Hepatocyte (in vitro differentiated cells): ENCODE measurements at places on chromosomes 5 and 9. TPM values are rescaled to one million over a fixed set of nuclear protein-coding genes. Genes with fewer than 3 reads are reported as not detected.

DNA sequence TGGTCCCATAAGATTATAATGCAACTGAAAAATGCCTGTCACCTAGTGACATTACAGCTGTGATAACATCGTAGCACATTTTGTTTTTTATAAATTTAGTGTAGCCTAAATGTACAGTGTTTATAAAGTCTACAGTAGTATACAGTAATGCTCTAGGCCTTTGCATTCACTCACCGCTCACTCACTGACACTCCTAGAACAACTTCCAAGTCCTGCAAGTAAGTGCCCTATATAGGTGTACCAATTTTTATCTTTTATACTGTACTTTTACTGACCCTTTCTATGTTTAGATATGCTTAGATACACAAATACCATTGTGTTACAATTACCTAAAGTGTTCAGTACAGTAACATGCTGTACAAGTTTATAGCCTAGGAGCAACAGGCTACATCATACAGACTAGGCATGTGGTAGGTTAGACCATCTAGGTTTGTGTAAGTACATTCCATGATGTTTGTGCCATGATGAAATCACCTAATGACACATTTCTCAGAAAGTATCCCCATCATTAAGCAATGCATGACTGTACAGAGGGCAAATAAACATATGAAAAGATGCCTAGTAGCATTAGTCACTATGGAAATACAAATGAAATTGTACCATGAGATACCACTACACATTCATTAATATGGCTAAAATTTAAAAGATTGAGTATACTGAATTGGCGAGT lies 127.6 kb downstream of the TRPM6 start:
- DNase-seq: no peak

The PRDM9 gene
- total RNA-seq: 0.56 TPM in 1 of 2 replicates, not detected in the other

DNA sequence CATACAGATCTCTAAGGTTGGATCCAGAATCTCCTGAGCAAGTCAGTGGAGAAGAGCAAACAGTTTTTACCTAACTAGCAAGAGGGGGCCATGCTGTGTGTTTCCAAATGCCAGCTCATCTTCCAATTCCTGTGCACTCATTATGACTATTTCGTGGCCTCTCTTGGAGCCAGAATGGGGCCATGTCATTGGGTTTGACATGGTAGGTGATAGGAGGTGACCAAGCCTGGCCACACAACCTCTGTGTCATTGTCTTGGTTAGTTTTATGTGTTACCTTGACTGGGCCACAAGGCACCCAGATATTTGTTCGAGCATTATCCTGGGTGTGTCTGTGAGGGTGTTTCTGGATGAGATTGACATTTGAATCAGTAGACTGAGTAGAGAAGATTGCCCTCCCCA lies 206.2 kb downstream of the HSPA4 start:
- DNase-seq: no peak

The POLK gene
- 22.0 and 27.1 TPM in 2 replicates for total RNA-seq

DNA sequence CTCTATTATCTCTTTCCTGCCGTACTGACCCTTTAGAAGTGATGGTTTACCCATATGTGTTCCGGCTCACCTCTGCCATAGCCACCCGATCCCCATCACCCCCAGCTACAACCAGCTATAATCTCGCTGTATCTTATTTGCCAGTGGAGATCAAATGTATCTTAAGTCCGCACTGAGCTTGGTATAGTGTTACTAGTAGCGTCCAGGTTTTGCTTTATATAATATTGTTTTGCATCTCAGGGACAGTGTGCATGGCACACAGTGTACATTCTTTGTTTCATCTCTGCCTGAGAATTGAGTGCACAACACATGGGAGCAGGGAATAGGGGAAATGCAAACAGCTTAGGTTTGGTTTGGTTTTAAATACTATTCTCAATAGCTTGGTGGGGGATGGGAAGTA lies 135.8 kb upstream of the SNX2 start:
- no peak for DNase-seq

GRCh38 chr5:146081556-146081955 lies 23.8 kb downstream of the PLAC8L1 start:
- no peak for DNase-seq

DNA sequence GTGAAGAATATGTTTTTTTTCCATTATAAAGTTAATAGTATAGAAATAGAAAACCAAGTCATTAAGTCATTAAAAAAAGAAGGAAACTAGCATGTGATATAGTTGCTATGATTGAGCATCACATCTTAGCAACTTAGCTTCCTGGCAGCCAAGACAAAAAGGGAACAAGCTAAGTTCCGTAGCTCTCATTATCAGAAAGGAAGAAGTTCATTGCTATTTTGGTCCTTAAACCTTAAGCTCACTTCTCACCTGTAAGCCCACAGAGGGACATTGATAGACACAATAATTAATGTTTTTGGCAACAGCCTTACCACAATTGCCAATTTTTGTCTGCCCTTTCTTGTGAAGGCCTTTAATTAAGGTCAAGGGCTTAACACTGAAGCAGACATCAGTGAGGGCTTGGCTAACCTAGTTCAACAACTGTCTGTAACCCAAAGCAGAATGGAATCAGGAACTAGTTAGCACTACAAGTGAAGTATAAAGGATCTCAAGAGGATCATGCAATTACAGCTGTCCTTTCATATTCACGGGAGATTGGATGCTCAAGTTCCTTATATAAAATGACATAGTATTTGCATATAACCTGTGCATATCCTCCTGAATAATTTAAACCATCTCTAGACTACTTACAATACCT lies 24.0 kb upstream of the KLF4 start:
- no peak for DNase-seq

DNA sequence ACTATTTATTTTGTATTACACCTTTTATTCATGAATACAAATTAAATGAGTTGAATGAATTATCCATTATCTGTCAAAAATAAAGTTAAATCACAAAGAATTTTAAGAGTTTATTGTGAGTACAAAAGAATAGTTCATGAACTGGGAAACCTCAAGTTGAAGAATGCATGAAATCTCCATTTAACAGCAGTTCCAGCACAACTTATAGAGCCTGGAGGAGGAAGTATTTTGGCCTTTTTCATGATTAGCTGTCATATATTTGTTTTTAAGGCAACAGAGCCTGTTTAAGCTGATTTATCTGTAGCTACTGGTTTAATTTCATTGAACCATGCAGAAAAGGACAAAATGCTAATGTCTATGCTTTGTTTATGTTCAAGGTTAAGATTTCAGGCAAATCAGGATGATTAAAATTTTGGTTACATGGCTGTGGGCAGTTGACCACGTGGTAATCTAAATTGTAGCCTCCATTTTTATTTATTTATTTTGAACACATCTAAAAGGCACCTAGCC lies 12.2 kb downstream of the SPINK1 start:
- no peak for DNase-seq

DNA sequence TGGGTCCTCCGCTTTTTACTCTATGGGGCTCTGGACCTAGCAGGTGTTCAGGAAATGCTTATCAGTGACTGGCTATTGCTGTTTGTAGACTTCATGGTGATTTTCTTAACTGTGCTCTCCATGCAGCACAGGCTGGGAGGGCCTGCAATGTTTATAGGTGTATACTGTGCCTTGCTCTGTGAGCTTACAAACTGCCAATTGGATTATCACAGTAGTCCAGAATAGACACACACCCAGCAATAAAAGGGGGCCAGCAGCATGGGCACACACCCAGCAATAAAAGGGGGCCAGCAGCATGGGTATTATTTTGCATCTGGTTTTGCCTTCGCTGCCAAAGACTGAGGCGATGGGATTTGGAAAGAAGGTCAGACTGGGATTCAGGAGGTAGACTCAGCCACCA lies 100.0 kb downstream of the CRB2 start:
- DNase-seq: no peak

DNA sequence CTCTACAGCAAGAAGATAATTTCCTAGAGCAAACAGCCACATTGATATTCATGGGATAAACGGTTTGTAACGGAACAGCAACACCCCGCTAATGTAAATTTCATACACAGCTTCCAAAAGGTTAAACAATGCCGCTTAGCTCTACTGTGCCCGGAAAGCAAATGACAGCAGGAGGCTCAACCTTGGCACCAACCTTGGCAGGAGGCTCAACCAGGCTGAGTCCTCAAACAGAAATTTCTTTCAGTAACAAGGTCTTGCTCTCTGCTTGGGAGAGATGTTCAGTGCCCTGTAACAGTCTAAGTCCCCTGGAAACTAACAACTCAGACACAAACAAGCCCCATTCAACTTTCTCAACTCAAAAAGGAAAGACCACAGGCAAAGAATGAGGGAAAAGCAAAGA lies 11.1 kb upstream of the PPP1R2B start:
- no peak for DNase-seq

- DNase-seq: no peak
Measured at GRCh38 chr9:104740621-104741020, 6.9 kb upstream of the NIPSNAP3A start.

The LNPEP gene
- 32.6 and 46.8 TPM in 2 replicates for total RNA-seq

DNA sequence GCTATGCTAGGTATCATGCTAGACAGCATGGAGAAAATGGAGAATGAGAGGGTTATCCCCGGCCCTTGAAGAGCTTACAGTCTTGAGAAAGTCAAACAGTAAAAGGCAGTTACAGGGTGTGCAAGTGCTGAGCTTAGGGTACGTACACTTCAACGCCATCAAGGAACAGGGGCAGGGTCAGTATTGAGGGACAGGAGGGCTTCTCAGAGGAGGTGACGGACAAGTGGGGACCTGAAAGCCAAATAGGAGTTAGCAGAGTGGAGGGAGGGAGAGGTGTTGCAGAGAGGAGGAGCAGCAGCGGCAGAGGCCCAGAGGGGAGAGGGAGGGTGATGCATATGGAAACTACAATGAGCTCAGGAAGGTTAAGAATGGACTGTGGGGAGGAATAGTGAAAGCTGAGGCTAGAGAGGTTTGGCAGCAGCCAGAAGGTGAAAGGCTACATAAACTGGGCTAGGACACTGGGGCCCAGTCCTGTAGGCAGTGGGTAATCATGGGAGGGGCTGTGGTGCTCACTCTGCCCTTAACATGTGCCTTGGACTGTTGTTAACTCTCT lies 88.0 kb downstream of the NRG2 start:
- no peak for DNase-seq

DNA sequence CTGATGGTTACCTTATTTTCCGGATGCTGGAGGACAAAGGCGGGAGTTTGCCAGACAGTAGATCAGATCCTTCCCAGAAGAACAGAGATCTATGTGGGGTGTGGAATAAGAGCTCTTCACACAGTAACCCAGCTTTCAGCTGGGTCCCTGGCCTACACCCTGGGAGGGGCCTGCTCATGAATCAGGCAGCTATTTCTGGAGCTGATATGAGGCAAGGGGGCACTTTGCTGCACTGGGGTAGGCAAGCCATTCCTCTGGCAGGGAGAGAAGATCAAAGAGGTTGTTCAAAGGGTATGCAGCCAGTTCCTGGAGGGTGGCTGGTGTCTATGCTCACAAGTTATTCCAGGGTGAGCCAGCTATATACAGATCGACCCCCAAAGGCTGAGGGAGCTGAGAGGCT lies 48.6 kb downstream of the CYSTM1 start:
- no peak for DNase-seq

The SPINK7 gene
- not detected in 2 replicates for total RNA-seq

- DNase-seq: no peak
Measured at GRCh38 chr9:133059623-133060022, 2.2 kb upstream of the CEL start.

The UBE2QL1 gene
- total RNA-seq: 0.17 and 0.36 TPM in 2 replicates

The PCDHA7 gene
- total RNA-seq: 1.7 and 3.3 TPM in 2 replicates

GRCh38 chr5:6590581-6590980 lies 42.3 kb downstream of the NSUN2 start:
- DNase-seq: no peak

The THBS4 gene
- 0.48 and 0.80 TPM in 2 replicates for total RNA-seq

The SPATA6L gene
- total RNA-seq: 1.0 and 2.5 TPM in 2 replicates

The ANKHD1 gene
- 70.7 and 78.9 TPM in 2 replicates for total RNA-seq

DNA sequence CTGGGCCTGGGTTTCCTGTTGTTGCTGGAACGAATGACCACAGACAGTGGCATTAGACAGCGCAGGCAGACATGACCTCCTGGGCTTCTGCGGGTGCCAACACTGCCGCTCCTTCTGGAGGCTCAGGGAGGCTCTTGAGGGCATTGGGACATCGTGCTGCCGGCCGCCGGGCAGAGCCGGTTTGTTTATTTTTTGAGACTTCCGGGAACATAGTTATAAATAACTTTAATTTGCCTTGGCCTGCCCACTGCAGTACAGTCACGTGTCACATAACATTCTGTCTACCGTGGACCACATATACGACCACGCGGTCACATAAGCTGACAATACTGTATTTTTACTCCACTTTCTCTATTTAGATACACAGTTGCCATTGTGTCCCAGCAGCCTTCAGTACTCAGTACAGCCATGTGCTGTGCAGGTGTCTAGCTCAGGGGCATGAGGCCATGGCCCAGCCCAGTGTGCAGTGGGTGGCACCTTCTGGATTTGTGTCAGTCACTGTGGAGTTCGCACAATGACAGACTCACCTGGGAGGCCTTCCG lies 8.2 kb upstream of the TOR4A start:
- peak; percentile 6 for DNase-seq

- DNase-seq: no peak
Measured at GRCh38 chr9:110115826-110116542, 92.0 kb downstream of the C9orf152 start.

DNA sequence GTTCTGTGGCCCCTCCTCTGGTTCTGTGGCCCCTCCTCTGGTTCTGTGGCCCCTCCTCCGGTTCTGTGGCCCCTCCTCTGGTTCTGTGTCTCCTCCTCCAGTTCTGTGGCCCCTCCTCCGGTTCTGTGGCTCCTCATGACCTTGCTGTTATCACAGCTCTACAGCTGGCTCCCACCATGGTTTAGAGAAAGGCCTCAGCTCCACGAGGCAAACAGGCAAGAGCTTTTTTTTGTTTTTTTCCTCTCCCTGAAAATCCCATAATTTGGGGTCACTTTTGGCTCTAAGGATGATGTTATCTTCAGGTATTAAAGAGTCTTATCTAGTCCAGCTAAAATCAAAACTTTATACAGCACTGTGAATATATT lies 31.8 kb downstream of the C5orf15 start:
- DNase-seq: no peak

GRCh38 chr5:149147676-149148075 lies 6.4 kb downstream of the ABLIM3 start:
- no peak for DNase-seq

The GRM6 gene
- total RNA-seq: not detected in 2 replicates

The MEIKIN gene
- total RNA-seq: not detected in 2 replicates

GRCh38 chr5:143241892-143242291 lies 161.6 kb downstream of the NR3C1 start:
- no peak for DNase-seq

GRCh38 chr9:6905850-6906375 lies 148.1 kb downstream of the KDM4C start:
- no peak for DNase-seq

GRCh38 chr9:83191154-83191553 lies 128.2 kb upstream of the RASEF start:
- no peak for DNase-seq

The ADGRV1 gene
- total RNA-seq: 68.2 and 74.9 TPM in 2 replicates

GRCh38 chr5:27269766-27270165 lies 231.4 kb upstream of the CDH9 start:
- no peak for DNase-seq

DNA sequence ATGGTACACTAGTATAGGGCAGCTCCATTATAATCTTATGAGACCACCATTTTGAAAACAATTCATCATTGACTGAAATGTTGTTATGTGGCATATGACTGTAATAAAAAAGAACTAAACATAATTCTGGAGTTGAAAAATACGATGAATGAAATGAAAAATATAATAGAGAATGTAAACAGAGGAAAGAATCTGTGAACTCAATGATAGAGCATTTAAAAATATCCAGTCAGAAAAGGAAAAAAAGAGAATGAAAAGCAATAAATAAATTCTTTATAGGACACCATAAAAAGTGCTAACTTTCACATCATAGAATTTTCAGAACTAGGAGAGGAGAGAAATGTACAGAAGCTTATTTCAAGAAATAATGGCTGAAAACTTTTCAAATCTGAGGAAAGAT lies 17.6 kb upstream of the VCAN start:
- no peak for DNase-seq
